Stomach (tissue), 19 donors: ENCODE measurements at places on chromosomes 1 and 21. TPM values are rescaled to one million over a fixed set of nuclear protein-coding genes. Genes with fewer than 3 reads are reported as not detected.
A peak's percentile ranks its signal among the peaks of the same experiment; 100 is the strongest.

- H3K4me3 ChIP-seq = no peak overlapping the region
- no peak for DNase-seq
- H3K36me3 ChIP-seq = no peaks in the 10 kb centered on the region
- H3K27me3 ChIP-seq = no peaks in the 10 kb centered on the region
- no peak overlapping the region for H3K27ac ChIP-seq
Observed at GRCh38 chr1:223276029-223276428, 87.9 kb downstream of the SUSD4 start.

GRCh38 chr1:94055459-94056122 is 65.4 kb downstream of the ABCA4 start:
- H3K4me3 ChIP-seq = no peak overlapping the region
- H3K36me3 ChIP-seq = no peaks in the 10 kb centered on the region
- H3K4me1 ChIP-seq = peaks cover 5% of the 10 kb centered on the region
- H3K27ac ChIP-seq = no peak overlapping the region

DNA sequence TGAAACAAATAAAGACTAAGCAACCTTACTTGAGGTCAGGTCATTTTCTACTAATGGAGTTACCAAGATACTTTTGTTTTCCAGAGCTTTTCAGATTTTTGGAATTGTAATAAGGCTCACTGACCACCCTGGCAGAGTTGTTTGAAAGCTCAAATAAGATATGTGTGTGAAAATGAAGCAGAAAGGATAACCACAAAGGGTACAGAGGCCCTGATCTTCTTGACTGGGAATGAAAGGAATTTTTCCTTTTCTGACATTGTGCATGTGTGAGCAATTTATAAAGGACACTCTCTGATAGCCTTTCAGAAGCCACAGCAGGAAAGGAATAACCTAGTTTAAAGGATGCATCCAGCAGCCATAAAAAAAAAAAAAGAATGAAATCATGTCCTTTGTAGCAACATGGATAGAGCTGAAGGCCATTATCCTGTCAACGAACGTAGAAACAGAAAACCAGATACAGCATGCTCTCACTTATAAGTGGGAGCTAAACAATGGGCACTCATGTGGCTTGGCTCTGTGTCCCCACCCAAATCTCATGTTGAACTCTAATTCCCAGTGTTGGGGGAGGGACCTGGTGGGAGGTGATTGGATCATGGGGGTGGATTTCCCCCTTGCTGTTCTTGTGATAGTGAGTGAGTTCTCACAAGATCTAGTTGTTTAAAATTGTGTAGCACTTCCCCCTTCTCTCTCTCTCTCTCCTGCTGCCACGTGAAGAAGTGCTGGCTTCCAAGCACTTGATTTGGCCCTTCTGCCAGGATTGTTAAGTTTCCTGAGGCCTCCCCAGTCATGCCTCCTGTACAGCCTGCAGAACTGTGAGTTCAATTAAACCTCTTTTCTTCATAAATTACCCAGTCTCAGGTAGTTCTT is 3.1 kb upstream of the SRP9 start:
- H3K27ac ChIP-seq = peak overlapping the region; percentile 80
- no peak for DNase-seq
- H3K4me1 ChIP-seq = peaks cover 80% of the 10 kb centered on the region
- no peak overlapping the region for H3K4me3 ChIP-seq

- no peak overlapping the region for H3K4me3 ChIP-seq
- no peak for DNase-seq
- no peaks in the 10 kb centered on the region for H3K36me3 ChIP-seq
- H3K27ac ChIP-seq = no peak overlapping the region
- H3K27me3 ChIP-seq = no peaks in the 10 kb centered on the region
- H3K4me1 ChIP-seq = no peaks in the 10 kb centered on the region
Observed at GRCh38 chr21:32803651-32804050, 32.1 kb upstream of the PAXBP1 start.

GRCh38 chr1:217078078-217078690 is 355.0 kb upstream of the ESRRG start:
- peaks cover 8% of the 10 kb centered on the region for H3K4me1 ChIP-seq
- peak overlapping the region; percentile 44 for H3K27ac ChIP-seq
- peak; percentile 46 for DNase-seq
- peak overlapping the region; percentile 24 for H3K4me3 ChIP-seq
- no peaks in the 10 kb centered on the region for H3K36me3 ChIP-seq

DNA sequence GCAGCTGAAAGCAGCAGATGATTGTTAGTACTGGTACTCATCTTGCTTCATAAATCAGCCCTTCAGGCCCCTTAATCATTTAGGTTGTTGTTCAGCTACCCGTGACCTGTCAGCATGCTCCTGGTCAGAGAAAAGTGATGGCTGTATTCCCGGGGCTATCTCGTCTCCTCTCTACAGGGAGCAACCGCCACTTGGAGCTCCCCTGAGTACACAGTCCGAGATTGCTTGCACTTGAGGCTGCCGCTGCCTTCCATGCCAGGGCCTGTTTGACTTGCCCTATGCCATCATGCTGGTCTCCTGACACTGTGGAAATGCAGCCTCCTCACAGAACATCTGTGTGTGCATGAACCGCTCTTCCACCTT is 97.5 kb downstream of the SPATA46 start:
- DNase-seq = no peak
- H3K4me1 ChIP-seq = peaks cover 19% of the 10 kb centered on the region
- H3K27ac ChIP-seq = no peak overlapping the region
- no peaks in the 10 kb centered on the region for H3K36me3 ChIP-seq
- H3K4me3 ChIP-seq = no peak overlapping the region
- H3K27me3 ChIP-seq = no peaks in the 10 kb centered on the region

- H3K27ac ChIP-seq = no peak overlapping the region
- no peaks in the 10 kb centered on the region for H3K4me1 ChIP-seq
- H3K36me3 ChIP-seq = no peaks in the 10 kb centered on the region
- no peaks in the 10 kb centered on the region for H3K27me3 ChIP-seq
Observed at GRCh38 chr21:17636711-17637110, 24.0 kb upstream of the BTG3 start.

GRCh38 chr1:165355977-165356811 is at the start of gene LMX1A:
Gene LMX1A, minus strand, starts transcription at chr1:165356715. Its CDS starts 1,156 bp downstream, at chr1:165355559.
- no peaks in the 10 kb centered on the region for H3K36me3 ChIP-seq
- H3K4me1 ChIP-seq = peaks cover 53% of the 10 kb centered on the region
- H3K4me3 ChIP-seq = peak within 1 kb of the TSS; percentile 60
- peak; percentile 47 for DNase-seq
- H3K27me3 ChIP-seq = peaks cover 94% of the 10 kb centered on the region

GRCh38 chr1:211620097-211620496 is 41.1 kb upstream of the SLC30A1 start:
- no peaks in the 10 kb centered on the region for H3K27me3 ChIP-seq
- H3K27ac ChIP-seq = no peak overlapping the region
- no peak for DNase-seq
- no peak overlapping the region for H3K4me3 ChIP-seq

GRCh38 chr1:5725855-5726585 is 266.2 kb downstream of the NPHP4 start:
- no peak overlapping the region for H3K4me3 ChIP-seq
- H3K4me1 ChIP-seq = no peaks in the 10 kb centered on the region
- no peak overlapping the region for H3K27ac ChIP-seq
- DNase-seq = no peak
- no peaks in the 10 kb centered on the region for H3K36me3 ChIP-seq
- H3K27me3 ChIP-seq = peaks cover 54% of the 10 kb centered on the region

GRCh38 chr1:41158147-41158875 is 83.8 kb downstream of the SCMH1 start:
- no peak overlapping the region for H3K4me3 ChIP-seq
- DNase-seq = no peak
- no peaks in the 10 kb centered on the region for H3K27me3 ChIP-seq
- H3K27ac ChIP-seq = no peak overlapping the region
- H3K4me1 ChIP-seq = peaks cover 6% of the 10 kb centered on the region

- H3K4me3 ChIP-seq = no peak overlapping the region
Observed at GRCh38 chr1:58251430-58252073, 295.0 kb downstream of the OMA1 start.

DNA sequence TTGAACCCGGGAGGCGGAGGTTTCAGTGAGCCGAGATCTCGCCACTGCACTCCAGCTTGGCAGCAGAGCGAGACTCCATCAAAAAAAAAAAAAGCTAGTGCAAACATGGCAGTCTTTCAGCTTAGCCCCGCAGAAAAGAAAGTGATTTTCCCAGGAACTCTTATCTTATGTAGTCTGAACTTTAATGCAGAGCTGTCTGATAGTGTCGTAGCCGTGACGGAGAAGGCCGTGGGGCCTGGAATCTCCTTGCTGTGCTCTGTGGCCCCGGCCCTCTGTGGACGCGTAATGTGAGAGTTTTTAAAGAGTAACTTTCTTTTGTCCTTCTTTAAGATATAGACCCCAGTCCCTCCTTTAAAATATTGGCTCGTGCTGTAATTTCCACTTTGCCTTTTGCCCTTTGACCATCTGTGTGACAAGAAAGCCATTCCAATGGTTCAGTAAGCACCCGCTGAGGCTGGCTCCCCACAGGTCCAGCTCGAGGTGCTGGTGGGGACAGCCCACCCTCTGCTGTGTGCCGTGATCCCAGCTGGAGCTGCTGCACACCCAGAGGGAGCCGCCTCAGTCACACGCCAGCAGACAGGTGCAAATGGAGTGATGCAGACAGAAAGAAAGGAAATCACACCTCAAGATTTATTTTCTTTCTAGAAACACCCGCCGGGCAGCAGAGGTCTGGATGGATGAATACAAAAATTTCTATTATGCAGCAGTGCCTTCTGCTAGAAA is 164.0 kb downstream of the PGBD5 start:
- DNase-seq = peak; percentile 70
- H3K27me3 ChIP-seq = no peaks in the 10 kb centered on the region
- H3K36me3 ChIP-seq = peaks cover 86% of the 10 kb centered on the region
- H3K4me1 ChIP-seq = peaks cover 3% of the 10 kb centered on the region

- no peak overlapping the region for H3K4me3 ChIP-seq
- no peaks in the 10 kb centered on the region for H3K4me1 ChIP-seq
- no peak overlapping the region for H3K27ac ChIP-seq
- no peaks in the 10 kb centered on the region for H3K36me3 ChIP-seq
Observed at GRCh38 chr1:217403026-217403720, 227.7 kb downstream of the GPATCH2 start.

Gene PEAR1
- total RNA-seq = 16.3 TPM

Gene KRTAP19-6
- total RNA-seq = not detected

Gene PROX1
- total RNA-seq = 4.6 TPM

Gene NUDT17
- 6.1 TPM for total RNA-seq

Gene STX12
- 10.7 TPM for total RNA-seq

Gene S100B
- total RNA-seq = 5.4 TPM

Gene MRPS6
- 46.8 TPM for total RNA-seq

Gene COP1
- total RNA-seq = 37.3 TPM

Gene PIGP
- 75.6 TPM for total RNA-seq

Gene OLIG2
- not detected for total RNA-seq
